ENCODE measurements at places on chromosomes 2 and 18.

GRCh38 chr18:11511434-11512095, 97.8 kb upstream of the SLC35G4 start:
- no peak for DNase-seq

DNA sequence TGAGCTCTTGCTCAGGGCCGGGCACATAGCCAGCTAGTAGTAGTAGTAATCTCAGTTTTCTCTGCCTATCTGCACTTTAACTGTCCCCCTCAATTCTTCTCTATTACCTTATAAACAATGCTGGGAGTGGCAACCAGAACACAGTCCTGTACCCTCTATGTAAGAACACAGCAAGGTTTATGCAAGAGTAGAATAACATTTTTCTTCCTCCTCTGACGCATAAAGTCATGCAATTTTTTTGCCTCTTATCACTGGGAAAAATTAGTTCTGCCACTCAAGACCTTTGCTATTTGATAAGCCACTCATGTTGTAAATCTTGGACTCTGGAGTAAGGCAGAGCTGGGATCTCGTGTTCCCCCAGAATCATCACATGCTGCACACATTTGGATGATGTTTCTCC, 200.7 kb upstream of the SOX11 start:
- DNase-seq = no peak

- no peak for DNase-seq
These were observed 737.6 kb downstream of the SLC4A3 start for GRCh38 chr2:220365023-220365422.

DNA sequence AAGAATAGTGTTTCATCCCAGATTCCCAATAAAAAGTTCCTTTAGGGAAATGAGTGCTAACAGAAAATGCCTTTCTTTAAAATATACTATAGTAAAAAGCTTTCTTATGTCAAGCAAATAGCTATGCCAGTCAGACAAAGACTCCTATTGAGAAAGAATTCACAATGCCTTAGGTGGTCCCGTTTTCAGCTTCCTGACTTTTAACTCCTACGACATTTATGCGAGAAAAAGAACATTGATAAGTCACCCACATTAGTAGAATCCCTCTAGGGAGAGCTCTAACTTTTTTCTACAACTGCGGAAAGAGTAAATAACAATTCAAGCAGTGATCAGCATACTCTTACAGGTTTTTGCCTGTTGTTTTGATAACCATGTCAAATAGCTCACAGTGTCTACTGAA, 750.8 kb upstream of the ACVR2A start:
- no peak for DNase-seq

GRCh38 chr2:200677171-200677570, 91.4 kb downstream of the AOX1 start:
- DNase-seq = no peak

GRCh38 chr2:27989149-27989548, 98.6 kb downstream of the BABAM2 start:
- DNase-seq = no peak

DNA sequence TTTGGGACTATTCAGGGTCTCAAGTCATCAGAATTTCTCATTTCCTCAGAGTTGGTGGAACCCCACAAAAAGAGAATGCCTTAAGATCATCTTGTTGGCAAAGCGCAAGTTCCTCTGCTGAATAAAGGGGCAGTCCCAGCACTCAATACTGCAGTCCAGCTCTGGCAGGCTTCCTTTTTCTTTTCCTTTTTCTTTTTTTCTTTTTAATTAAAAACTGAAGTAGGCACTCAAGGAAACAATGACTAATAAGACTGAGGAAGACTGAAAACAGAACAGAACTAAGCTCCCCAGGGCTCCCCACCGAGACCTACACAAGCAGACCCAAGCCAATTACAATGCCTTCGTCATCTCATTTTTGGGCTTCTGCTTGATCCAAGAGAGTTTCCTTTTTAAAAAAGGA, 82.0 kb downstream of the STK39 start:
- DNase-seq = no peak

GRCh38 chr2:19687017-19687659, 214.6 kb downstream of the TTC32 start:
- DNase-seq = no peak

- DNase-seq = no peak
These were observed 464 bp upstream of the FTCDNL1 start for GRCh38 chr2:199851501-199851810.

- DNase-seq = no peak
These were observed 293.6 kb upstream of the SESTD1 start for GRCh38 chr2:179558010-179558934.

DNA sequence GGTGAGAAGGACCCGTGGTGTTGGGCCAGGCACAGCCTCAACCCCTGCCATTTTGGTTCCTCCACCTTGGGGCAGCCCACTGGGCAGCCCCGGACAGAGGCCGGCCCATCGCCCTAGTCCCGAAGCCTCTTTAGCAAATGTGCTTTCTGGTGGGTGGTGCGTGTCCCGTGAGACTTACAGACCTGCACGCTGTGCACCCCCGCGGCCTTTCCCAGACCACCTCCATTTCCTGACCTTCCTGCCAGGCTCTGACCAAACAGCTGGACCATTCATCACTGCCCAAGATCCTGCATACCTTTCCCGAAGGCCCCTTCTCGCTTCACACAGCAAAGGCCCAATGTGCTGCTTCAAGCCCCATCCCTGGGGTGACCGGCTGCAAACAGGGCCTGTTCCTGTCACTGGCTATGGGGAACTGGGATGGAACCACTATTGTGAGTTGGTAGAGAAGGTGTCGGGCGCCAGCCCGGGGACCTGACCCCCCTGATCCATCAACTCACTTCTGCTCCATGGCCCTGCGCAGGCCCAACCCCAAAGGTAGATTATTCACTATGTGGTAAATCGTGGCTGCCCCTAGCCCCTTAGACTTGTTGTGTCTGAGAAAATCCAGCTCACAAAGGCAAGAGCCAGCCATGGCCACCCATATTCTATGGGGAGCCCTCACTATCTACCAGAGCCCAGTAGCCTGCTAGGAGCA, 341.0 kb downstream of the EIPR1 start:
- DNase-seq = no peak

DNA sequence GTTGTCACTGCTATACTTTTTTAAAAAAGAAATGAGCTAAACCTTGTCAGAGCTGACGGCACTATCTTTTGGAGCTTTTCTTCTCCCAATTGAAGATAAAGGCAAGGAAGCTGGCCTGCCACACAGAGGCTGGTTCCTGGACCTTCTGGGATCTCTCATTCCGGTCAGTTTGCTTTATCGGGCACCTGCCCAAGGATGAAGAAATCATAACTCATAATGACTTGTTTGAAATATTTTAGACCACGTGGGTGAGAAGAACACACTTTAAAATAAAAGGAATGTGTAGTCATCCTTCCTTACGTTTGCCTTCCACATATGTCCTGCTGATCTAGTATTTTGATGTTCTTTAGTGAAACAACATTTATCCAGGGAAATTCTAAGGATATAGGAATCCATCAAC, 535.7 kb downstream of the DCC start:
- DNase-seq = no peak

DNA sequence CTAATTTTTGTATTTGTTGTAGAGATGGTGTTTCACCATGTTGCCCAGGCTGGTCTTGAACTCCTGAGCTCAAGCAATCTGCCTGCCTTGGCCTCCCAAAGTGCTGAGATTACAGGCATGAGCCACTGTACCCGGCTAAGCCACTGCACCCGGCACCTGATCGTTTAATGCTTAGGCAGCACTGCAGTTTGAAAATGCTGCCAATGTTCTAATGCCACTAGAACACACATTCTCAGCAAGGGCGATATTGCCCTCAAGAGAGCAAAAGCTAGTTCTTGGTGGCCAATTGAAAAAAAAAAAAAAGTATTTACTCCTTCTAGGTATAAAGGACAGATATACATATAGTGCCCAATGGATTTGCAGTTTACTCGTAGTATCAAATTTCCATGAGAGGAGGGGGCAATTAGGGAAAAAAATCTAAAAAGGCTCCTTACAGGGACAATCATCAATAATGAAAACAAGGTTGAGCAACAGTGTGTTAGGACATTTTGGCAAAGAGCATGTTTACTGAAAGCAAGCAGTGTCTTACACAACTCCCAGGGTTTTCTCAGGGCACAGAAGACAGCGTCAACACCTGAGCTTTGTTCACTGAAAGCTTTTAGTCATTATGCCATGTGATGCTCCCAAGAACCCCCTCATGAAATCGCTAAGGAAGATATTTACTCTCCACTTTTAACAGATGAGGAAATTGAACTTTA, 199.9 kb upstream of the PKDCC start:
- DNase-seq = no peak

DNA sequence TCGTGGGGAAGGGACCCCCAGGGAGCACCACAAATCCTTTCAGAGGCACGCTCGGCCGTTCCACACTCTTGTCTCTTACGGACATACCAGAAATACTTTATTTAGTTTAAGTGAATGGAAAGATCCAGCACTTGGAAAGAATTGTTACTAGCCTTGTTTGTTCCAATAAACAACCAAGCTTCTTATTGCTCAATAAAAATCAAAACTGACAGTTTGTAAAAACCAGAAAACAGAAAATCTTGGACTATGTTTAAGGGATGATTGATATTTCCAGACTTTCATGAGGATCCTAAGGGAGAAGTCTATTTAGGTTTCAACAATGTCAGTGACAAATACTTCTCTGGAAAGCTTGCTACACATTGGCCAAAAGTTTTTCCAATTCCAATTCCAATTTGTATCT, 31.6 kb upstream of the CCBE1 start:
- DNase-seq = no peak

GRCh38 chr2:52695731-52696130, 1071.9 kb upstream of the CHAC2 start:
- no peak for DNase-seq

Data from stimulated activated CD8-positive, alpha-beta memory T cell treated with anti-CD3 and anti-CD28 coated beads, Interleukin-4, amount 100 ng/mL, for 1 hour (primary cell).